ENCODE measurements at places on chromosomes 3 and 15.

DNA sequence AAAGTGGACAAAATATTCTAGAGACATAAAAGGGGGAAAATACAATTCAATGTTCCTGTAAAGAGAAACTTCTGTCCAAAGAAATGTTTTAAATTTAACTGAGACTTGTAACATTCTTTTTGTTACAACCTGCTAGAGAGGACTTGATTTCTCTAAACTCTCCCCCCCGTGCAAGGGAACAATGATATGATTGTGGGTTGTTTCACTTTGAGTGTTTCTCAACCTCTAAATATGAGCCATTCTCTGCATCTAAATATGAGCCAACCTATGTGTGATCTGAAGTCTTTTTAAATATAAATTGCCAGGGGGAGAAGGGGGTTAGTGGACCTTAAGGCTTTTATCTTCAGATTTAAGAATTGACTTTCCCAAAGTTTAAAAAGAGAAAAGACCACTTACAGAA lies 14.6 kb downstream of the ZNF860 start:
- no peak for DNase-seq

GRCh38 chr3:73621388-73621787 lies 3.4 kb downstream of the PDZRN3 start:
- no peak for DNase-seq

GRCh38 chr3:136891934-136892855 lies 30.2 kb downstream of the NCK1 start:
- DNase-seq = no peak

- no peak for DNase-seq
These were observed at the start of gene CCR3 for GRCh38 chr3:46242120-46242519. Gene CCR3, plus strand, starts transcription at chr3:46242460. Its CDS starts 22,699 bp downstream, at chr3:46265159.

GRCh38 chr3:161423911-161424522 lies 52.7 kb upstream of the SPTSSB start:
- DNase-seq = no peak

DNA sequence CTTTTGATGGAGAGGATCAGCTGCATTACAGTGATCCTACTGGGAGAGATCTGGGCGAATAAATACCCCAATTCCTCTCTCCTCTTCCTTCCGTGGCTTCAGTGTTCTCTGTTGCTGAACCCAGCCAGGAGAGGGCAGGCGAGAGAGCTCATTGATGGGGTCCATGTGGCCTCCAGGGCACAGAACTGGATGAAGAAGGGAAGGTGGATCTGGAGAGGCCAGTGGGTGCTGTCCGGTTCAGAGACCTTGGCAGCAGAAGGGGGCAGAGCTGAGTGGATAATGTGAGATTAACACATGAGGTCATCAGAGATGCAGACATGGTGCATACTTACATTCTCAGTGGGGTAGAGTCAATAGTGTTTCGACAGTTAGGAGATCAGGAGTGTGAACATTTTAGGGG lies 193.6 kb downstream of the CLSTN2 start:
- no peak for DNase-seq

DNA sequence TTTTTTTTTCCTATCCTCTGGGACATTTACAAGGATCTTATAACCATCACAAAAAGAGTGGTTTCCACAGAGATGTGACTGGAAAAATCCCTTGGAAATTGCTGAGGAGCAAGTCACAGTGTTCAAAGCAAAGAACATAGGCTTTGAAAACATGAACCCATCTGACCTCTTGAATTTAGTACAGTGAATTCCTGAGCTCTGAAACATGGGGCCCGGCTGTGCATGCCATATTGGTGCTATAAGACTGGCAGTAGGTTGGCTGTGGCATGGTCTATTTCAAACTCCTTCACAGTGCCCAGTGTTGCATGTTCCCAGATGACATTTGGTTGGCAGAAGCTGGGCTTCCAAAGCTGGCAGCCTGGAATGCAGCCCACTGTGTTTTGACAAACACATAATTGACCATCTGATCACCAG lies 202.2 kb downstream of the TIGIT start:
- no peak for DNase-seq

DNA sequence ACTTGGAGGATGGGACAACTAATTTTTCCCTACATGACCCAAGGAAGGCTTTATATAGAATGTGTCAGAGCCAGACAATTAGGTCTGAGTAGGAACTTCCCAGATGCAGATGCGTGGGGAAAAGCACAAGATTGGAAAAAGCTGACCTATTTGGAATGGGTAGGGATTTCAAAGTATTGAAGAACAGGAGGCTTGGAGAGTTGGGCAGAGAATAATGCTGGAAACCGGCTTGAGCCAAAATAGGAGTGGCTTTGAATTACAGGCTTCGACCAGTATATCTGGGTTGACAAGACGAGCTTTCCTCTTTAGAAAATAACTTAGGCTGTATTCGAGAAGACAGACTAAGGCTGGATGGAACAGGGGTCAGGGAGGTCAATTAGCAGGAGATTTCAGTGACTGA lies 181.1 kb downstream of the GBE1 start:
- no peak for DNase-seq

- no peak for DNase-seq
These were observed 31.4 kb upstream of the SEC13 start for GRCh38 chr3:10352146-10352911.

- DNase-seq = no peak
These were observed 2.3 kb upstream of the TLE3 start for GRCh38 chr15:70099967-70100473.

DNA sequence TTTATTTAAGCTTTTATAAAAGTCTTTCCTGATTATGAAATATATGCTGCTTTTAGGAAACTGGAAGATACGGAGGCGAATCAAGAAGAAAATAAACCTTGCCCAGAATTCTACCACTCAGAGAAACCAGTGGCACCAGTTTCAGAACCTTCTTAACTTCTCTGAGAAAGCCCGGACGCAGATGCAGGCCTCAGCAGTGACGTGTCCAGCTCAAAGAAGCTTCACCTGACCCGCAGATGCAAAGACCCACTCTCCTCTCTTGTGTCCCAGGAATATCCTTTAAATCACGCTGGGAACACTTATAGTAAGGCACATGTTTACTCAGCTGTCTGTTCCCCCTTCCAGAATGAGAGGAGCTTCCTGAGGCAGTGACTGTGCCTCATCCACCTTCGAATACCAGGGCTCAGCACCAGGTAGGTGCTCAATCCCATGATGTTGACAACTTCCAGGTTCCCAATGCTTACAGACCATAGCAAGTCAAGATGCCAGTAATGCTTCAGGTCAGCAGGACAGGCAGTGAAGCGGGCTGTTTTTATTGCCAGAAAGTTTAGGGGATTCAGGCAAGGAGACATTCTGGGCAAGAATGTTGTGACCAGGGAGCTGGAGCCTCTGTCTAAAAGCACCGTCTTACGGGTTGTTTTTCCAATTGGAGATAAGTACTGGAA lies 39.9 kb upstream of the LDHAL6B start:
- DNase-seq = no peak

- DNase-seq = no peak
These were observed 168.3 kb upstream of the ICE2 start for GRCh38 chr15:60647246-60647645.

GRCh38 chr3:94440767-94441493 lies 378.1 kb downstream of the NSUN3 start:
- no peak for DNase-seq

GRCh38 chr3:55487381-55488241 lies 505 bp upstream of the WNT5A start:
- DNase-seq = no peak

DNA sequence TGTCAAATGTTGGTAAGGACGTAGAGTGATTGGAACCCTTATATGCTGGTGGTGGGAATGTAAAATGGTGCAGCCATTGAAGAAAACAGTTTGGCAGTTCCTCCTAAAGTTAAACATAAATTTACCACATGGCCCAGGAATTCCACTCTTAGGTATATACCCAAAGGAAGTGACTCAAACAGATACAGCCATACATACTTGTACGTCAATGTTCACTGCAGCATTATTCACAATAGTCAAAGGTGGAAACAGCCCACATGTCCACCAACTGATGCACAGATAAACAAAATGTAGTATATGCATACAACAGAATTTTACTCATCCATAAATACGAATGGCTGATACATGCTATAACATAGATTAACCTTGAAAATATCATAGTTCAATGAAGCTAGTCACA lies 13.2 kb downstream of the CLASP2 start:
- DNase-seq = no peak

DNA sequence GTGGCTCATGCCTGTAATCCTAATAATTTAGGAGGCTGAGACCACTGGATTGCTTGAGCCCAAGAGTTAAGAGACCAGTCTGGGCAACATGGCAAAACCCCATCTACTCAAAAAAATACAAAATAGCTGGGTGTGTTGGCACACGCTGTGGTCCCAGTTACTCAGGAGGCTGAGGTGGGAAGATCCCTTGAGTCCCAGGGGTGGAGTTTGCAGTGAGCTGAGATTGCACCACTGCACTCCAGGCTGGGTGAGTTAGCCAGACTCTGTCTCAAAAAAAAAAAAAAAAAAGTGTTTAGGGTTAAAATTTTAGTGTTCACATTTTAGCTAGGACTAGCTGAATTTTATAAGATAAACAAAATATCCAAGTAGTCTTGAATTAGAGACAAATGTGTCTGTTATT lies 1340.1 kb upstream of the EPHA6 start:
- DNase-seq = no peak

- DNase-seq = no peak
These were observed 4.6 kb upstream of the DENND4A start for GRCh38 chr15:65796610-65797078.

DNA sequence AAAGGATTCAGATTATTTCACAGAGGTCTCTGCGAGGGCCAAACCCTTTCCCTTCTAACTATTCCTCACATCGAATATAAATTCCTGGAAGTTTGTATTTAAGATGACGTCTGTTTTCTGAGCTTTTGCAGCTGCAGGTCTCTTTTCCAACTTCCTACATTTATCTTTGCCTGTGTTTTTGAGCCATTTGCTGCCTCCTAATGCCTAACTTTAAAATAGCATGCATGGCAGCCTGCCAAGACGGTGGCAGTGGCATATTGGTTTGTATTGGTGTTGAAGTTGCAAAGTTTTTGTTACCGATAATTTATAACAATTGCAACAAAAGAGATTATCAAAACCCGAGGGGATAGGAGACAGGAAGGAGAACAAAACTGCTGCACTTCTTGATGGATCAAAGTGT lies 187.1 kb upstream of the DNAJC19 start:
- no peak for DNase-seq

DNA sequence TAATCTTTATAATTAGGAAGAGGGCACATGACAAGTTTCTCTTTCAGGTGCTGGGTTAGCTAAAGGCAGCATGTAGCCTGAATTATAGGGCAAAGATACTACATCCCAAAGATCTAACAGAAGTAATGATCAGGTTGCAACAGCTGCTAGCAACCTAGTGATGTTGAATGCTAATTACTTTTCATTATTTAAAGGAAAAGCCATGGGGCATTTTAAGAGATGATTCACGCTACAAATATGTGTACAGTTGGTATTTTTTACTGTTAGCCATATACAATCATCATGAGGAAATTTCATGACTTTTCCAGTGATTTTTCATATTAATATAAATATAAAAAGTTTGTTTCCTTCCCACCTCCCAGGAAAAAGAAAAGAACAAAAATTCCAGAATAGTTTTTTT lies 43.0 kb downstream of the NEK10 start:
- no peak for DNase-seq

DNA sequence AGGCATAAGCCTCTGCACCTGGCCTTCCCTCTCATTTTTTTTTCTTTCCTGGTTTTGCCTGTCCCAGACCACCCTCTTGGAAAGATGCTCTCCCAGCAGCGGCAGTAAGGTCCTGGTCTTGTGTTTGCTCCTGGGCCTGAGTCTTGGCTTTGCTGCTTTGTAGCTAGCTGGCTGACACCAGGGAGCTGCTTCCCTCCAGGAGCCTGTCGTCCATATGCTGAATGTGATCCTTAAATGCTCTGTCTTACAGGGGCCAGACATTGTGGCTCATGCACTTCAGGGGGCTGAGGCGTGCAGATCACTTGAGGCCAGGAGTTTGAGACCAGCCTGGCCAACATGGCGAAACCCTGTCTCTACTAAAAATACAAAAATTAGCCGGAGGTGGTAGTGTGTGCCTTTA lies 17.2 kb downstream of the FLNB start:
- DNase-seq = no peak

GRCh38 chr3:71444028-71444860 lies 139.3 kb downstream of the FOXP1 start:
- peak; percentile 35 for DNase-seq

DNA sequence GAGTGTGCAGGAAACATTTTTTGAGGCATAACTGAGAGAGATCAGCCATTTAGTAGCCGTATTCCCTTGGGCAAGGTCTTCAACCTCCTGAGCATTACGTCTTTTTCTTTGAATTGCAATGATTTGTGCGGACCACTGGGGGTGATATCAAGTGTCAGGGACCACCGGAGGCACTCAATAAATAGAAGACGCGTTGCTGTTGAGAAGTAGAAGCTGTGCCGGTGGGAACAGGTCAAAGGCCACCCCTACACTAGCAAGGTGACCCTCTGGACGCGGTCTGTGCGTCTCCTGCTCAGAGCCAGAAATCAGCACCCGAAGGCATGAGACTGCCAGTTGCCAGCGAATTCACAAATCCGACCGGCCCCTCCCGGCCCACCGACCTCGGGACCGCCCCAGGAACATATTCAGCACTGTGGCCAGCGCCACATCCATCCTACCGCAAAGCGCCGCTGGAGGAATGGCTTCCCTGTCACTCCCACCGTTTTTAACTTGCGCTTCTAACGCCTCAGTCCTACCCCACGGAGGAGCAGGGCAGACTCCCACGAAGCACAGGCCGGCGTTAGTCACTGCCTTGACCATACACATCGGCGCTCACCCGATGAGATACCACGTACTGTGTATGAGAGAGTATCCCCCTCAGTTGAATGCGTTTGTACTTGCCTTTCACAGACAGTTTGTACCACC lies 1.4 kb upstream of the GHSR start:
- no peak for DNase-seq

- DNase-seq = no peak
These were observed 29.8 kb downstream of the LARS2 start for GRCh38 chr3:45417930-45418847.

GRCh38 chr3:187994221-187995042 lies 159.5 kb upstream of the LPP start:
- DNase-seq = no peak

- no peak for DNase-seq
These were observed 105.3 kb downstream of the PLCH1 start for GRCh38 chr3:155639462-155640055.

- no peak for DNase-seq
These were observed 63.1 kb downstream of the DCLK3 start for GRCh38 chr3:36701249-36701572.

- DNase-seq = no peak
These were observed 20.0 kb downstream of the ATP2B2 start for GRCh38 chr3:10485380-10485779.

- no peak for DNase-seq
These were observed 16.3 kb downstream of the ARL8B start for GRCh38 chr3:5138214-5138981.

DNA sequence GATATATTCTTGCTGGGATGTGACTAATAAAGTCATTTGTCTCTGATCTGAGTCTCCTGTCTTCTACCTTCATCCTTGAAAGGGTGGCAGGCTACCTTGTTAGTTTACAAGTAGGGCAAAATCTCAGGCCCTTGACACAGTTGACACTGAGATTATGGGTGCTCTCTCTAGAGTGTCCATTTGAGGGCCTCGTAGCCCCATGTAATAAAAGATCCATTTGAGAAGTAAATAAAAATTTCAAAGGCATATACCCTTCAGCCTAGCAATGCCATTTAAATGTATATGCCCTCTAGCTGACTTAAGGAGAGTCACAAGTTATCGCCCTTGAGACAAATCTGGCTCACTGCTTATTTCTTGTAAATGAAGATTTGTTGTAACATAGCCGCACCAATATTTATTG lies 98.6 kb downstream of the TCF12 start:
- DNase-seq = no peak
